ENCODE measurements at places on chromosomes 1 and 21.

- DNase-seq: peak; percentile 1
These were observed 50.0 kb upstream of the BOLA1 start for GRCh38 chr1:149849111-149849946.

DNA sequence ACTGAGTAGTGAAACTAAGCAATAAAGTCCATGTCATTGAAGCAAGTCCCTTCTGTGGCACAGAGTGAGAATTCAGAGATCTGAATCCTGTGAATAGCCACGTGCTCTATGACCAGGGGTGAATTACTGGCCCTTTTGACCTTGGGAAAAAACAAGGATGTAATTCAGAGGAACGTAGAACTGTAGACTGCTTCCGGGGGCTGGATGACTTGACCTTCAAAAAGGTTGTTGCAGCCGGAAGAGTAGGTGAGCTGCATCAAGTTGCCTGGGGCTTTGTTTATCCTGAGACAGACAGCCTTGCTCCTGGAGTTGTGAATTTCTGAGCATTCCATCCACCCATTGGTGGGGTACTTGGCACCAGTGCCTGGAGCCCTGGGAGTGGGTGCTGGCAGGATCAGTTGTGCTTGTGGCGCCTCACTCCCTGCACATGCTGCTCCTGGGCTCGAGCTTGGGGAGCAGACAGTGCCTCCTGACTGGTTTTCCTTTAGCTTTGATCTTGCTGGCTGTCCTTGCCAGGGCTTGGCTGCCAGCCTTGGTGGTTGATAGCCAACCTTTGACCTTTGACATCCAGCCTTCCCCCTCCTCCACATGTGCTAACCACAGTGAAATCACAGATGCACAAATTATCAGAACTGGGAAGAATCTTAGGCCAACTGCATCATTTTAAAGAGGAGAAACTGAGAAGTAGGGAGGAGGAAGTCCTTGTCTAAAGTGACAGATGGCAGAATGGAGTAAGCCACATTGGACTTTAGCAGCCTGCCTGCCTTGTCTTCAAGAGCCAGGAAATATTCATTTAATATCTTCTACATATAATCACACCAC is 16.2 kb upstream of the MYOG start:
- no peak for DNase-seq

GRCh38 chr1:2523891-2524609 is 2.3 kb downstream of the PANK4 start:
- peak; percentile 54 for DNase-seq

GRCh38 chr21:41068967-41069642 is 98.9 kb upstream of the BACE2 start:
- DNase-seq: peak; percentile 26

DNA sequence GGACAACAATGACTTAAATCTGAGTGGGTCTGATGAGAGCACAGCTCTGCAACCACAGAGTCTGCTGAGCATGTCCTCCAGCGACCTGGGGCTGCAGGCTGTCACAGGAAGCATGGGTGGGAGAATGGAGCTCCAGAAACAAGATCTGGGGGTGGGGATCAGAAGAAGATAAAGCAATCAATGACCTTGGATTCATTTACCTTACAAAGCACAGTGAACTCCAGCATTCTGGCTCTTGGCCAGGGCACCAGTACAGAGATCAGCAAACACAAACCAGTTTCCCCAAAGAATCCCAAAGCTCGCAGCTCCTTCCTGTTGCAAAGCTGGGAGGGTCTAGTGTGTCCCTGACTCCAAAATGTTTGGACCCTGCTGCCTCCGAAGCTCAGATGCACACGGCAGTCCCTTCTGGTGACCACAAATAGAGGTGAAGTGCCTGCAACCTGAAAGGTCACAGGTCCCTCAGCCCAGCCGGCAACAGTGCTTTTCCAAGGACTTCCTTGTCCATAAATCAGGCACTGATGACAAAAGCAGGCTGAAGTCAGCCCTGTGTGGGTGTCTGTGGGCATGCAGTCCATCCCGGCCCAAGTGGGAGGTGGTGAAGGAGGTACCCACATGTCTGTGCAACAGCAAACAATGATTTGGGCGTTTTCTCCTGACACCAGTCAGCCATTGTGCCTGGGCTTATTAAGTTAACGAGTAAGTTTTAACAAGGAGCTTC is 76.1 kb downstream of the SH3BGR start:
- DNase-seq: no peak

GRCh38 chr1:46506470-46507219 is 17.0 kb downstream of the DMBX1 start:
- DNase-seq: no peak

DNA sequence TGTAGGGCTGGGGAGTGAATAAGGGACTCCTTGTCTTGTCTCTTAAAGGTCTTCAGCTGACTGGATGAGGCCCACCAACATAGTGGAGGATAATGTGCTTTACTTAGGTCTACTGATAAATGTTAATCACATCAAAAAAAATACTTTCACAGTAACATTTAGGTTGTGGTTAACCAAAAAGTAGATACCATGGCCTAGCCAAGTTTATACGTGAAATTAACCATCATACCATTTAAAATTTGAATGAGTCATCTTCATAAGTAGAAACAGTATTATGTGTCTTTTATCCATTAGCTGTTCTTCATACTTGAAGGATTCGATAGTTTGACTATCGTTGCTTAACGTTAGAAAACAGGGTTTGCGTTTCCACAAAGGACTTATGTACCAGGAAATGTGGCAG is 80.9 kb downstream of the MTR start:
- no peak for DNase-seq

DNA sequence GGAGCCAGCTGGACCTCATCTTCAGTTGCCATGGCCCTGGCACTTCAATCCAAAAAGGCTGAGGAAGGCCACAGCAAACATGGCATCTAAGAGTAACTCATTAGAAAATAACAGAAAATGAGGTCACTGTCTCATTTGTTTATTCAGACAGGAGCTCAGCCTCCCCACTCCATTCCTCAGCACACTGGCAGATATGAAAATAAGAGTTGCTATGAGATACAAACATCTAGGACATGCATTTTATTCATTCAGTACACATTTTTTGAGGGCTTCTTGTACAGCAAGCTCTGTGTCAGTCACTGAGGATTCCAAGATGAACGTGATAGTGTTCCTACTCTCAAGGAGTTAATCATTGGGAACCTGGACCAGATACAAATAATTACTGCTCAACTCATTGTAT is 32.7 kb upstream of the TMEM125 start:
- no peak for DNase-seq

DNA sequence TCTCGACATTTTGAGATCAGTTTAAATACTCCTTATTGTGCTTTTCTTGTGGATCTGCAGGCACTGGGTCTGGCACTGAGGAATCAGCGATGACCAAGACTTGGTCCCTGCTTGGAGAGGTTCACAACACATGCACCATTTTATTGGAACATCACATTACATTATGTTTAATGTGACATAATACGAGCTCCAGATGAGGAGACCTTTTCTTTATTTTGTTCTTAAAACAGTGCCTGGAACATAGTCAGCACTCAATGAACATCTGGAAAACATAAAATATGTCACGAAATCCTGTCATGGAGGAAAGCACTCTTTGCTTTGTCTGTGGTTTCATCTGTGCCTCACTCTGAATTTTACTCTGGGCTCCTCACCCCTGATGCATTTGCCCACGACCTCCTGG is 110.7 kb downstream of the ST6GALNAC3 start:
- no peak for DNase-seq

DNA sequence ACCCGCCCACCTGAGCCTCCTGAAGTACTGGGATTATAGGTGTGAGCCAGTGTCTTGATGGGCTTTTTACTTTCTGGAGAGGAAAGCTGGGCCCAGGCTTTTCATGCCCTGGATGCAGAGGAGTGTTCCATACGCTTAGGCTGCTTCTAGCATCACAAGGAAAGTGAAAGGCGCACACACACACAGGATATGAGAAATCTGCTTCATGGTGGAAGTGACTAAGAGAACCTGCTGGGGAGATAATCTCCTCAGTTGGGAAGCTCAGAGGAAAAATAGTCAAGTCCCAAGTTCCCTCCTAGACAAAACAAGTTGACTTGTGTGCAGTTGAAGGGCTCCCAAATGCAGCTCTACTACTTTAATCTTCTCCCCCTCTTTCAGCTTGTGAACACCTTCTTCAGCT is 2.2 kb downstream of the NUDC start:
- DNase-seq: no peak

GRCh38 chr1:53643041-53643880 is 95.7 kb downstream of the GLIS1 start:
- DNase-seq: no peak

DNA sequence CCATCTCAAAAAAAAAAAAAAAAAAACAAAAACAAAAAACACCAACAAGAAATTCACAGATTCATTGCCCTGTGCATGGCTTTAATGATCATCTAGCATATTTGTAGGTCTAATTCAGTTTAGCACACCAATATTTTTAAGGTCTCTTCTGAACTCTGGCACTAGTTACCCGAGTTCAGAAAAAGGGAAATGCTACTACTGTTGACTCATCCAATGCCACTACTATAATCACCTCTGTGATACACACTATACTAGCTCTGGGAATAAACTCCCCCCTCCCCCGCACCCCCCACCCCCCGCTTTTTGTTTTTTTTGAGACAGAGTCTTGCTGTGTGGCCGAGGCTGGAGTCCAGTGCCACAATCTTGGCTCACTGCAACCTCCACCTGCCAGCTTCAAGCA is 55.6 kb downstream of the FBXO42 start:
- DNase-seq: no peak

DNA sequence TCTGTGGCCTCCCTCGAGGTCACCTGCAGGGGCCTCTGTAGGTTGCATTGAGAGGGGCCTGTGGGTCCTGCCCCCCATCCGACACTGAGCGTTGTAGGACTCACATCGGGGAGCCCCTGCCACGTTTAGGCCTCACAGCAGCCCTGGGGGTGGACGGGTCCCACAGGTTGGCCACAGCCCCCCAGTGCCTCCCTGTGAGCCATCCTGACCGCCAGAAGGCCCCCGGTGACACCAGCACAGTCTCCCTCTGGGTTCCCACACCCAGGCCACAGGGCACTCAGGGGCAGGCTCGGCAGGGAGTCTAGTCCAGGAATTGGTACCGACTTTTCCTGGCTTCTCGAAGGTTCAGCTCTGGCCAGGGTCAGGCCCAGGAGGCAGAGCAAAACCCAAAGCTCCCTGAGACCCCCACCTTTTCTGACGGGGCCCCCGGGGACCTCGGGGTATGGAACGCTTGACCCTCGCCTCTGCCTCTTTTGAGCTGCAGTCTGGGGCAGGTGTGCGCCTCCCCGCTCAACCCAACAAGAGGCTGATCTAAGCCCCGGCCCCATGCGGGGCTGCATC is 13.9 kb upstream of the POFUT2 start:
- no peak for DNase-seq

DNA sequence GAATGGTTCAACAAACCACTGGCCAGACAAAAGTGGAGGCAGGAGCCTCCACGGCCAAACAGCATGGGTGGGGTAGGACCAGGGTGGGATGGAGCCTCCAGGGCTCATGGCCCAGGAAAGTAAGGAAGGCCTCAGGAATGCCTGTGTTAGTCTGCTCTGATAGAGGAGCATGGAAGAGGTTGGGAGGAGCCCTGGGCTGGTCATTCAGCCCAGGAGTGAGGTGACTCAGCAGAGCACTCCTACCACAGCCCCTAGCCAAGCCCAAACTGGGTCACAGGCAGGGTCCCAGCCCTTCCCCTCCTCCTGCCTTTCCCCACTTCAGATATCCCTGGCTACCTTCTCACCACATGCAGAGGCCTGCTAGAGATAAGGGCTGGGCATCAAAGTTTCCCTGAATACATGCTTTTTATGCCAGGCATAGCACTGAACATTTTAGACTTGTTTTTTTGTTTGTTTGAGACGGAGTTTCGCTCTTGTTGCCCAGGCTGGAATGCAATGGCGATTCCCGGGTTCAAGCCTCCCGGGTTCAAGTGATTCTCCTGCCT is 3.1 kb upstream of the SHISA4 start:
- no peak for DNase-seq

DNA sequence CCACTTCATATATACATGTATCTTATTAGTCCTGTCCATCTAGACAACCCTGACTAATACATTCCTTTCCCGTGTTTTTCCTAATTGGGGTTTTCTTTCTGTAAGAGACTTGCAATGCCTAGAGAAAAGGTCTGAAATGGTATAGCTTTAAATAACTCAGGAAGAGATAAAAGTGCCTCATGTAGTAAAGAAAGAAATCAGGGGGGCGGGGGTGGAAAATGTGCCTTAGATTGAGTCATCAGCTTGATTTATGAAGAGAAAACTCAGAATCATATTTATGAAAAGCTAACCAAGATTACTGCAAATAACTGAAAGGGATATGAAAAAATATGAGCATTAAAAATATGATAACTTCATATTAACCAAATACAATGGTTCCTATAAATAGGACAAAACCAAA is 345.8 kb upstream of the CHRM3 start:
- no peak for DNase-seq

DNA sequence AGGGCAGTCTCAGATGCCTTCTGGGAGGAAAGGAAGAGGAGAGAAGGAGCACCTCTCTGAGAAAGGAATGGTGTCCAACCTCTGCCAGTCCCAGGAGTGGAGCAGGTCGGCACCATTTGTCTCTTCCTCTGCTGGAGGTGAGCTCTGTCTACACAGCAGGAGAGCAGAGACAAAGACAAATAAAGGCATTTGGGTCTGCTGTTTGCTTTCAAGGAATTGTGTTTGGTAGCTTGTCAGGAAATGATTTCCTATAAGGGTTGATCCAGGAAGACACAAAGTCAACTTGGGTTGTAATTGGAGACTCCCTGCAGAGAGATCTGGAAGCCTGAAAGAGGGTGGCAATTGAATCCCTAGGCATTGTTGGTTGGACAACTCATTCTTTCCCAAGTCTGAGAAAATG is 34.5 kb upstream of the PLXNA2 start:
- no peak for DNase-seq

DNA sequence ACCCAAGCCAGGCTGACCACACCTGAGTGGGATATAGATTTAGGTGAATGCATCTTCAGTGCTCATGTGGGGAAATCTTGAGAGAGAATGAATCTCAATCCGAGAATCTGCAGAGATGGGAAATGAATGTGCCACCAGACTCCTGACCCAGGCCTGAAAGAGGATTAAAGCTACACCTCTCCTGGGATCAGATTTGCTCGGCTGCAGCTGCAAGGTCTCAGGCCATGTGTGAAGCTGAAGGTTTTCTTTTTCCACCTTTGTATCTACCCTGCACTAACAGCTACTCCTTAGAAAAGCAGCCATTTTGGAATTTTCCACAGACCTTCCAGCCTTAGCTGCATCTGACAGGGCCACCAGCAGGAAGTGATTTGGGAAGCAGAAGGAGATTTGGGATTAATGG is 18.3 kb downstream of the GPR3 start:
- DNase-seq: no peak

DNA sequence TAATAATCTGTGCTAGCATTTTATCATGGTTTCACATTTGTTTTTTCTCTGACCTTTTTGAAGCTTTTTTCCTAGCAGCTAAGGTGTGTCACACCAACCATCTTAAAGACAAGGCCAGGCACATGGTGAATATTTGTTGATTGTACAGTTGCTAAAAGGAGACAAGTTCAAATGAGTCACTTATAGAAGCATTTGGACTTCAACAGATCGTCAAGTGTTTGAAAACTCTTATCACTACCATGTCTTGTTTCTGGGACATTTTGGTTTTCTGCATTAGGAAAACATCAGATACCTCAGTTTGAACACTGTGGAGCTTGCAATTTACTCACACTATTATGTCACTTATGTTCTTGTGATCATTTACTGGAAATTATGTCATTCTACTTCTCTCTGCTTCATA is 407.3 kb downstream of the USP25 start:
- DNase-seq: no peak
